ENCODE measurements at places on chromosomes 1 and 21.

DNA sequence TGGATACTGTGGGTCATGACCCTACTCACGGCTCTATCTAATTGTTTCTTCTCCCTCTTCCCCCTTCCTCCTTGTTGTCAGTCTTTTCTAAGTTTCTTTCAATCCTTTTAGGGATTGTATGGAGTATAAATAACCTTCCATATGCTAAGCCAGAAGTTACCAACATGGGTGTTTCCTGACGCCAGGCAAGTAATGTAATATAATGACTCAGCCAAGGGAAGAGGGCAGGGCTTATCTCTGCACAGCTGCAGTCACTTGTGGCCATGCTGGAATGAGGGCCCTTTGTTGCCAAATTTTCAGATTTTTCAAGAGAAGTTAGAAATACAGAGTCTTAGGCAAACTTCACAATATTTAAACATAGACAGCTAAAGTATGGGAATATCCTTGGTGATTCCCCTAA, 194.6 kb downstream of the ST6GALNAC3 start:
- DNase-seq, result peak; percentile 0

GRCh38 chr1:212718499-212718898, 18.9 kb upstream of the BATF3 start:
- peak; percentile 24 for DNase-seq

DNA sequence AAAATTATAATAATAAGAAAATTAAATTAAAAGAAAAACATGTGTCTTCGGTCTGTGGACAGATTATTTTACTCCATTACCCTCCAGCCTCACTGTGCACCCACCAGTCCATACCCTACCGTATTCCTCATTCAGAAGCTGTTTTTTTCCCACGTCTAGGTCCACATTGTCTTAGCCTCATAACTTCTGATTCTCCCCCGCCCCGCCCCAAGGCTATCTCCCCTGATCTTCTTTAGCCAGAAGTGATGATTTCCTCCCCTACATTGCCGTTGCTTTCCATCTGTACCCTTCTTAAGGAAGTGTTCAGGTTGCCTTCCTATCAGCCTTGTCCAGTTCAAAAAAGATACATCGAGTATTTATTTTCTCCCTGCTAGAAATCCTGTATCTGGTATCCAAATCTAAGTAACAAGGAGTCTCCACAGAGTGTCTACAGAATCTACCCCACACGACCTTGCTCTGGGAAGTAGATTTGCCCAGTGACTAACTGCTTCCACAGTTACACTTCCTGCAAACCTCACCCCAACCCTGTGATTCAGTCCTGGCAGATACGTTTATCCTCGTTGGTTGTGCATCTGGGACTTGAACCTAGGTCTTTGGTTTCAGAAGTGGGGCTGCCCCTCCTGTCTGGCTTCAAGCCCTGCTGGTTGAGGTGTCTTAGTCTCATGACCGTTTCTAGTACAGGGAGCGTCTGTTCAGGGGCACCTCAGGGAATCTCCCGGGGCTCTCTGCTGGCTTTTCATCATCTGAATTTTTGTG, 470.2 kb downstream of the CAMTA1 start:
- peak; percentile 38 for DNase-seq

- DNase-seq, result peak; percentile 63
Measured at GRCh38 chr21:25385911-25386474, 221.3 kb downstream of the MRPL39 start.

DNA sequence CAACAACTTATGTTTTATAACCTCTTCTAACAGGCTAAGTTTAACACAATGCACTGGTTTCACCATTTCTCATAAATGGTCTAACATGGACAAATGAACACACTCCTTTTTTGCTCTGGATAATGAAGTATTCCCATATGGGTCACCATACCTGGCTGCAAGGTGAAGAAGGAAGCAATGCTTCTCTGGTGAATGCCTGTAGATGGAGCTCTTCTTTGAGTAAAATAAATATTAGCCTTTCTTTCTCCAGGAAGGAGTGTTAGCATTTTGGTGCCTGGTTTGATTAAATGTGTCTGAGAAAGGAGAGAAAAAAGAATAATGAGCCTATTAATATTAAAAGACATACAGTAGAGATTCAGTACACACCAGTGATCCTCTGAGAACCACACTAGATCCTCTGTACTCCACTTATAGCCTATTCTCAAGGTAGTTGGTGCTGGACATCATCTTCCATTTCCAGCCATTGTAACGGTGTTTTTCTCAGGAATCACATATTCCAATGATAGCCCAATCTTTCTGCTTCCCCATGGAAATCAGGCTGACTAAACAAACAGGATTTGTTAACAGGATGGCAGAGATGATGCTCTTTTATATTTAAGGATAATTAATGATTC, 17.6 kb downstream of the MTFR1L start:
- DNase-seq, result no peak

Measured in LHCN-M2 (cell line).